ENCODE measurements at places on chromosomes 2 and 18.

DNA sequence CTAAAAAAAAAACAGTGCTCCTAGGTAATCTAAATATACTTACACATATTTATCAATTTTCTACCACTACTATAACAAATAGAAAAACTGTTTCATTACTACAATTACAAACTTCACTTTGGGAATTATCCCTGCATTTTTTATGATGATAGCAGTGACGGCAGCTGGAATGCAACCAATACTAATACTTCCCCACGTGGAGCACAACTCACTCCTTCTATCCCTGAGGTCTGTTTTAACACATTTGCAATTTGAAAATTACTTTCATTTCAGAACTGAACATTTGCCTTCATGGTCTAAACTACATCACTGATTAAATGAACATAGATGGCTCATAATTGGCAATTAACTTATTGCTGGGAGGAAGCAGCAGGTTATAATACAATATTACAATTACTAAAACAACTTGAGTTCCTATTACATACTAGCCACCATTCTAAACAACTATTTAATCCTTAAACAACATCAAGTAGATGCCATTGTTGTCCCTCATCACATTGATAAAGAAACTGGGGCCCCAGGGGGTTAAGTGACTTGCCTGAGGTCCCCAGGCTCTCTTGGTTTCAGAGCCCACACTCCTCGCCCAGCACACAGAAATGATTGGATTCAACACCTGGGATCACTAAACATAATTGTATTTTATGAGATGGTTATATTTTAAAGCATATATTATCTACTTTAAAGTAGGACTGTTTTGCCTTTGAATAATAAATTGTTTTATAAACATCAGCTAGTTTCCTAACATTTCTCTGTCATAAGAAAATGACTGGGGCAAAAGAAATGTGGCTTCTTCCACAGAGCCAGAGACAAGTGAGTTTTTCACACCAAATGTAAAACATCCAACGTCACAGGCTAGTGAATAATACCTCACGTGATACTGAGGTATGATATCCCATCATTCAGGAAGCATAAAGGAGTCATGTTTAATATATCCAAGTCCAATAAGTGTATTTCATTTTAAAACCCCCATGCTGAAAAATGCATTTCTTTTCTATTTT is 6.2 kb downstream of the COLEC12 start:
- no peak for DNase-seq

- no peak for DNase-seq
These were observed 23.8 kb upstream of the SLC20A1 start for GRCh38 chr2:112621790-112622527.

GRCh38 chr2:216664593-216665034 is 30.7 kb downstream of the IGFBP5 start:
- DNase-seq = no peak

DNA sequence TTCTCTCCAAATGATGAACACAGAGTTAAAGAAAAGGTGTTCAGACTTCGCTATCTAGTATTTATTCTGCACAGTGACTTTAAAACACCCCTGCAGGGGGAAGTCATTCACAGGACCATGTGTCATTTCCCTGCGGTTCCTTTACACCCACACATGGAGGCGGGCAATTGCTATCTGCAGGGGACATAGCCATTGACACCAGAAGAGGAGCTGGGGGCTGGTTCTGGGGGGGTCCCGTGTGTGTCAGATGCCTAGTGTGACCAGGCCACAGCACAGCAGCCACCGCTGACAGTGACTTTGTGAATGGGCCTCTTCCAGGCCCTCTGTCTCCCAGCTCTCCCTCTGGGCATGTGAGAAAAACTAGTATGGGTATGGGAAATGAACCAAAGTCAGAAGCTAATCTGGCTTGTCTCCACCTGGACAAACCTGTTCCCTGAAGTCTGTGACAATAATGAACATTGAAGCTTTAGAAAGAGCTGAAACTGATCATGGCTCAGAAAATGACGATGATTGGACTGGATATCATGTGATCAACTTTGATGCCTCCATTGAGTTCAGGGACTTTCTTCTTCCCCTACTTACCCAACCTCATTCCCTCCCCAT is 7.5 kb upstream of the GBX2 start:
- DNase-seq = no peak

GRCh38 chr2:60295636-60295962 is 257.9 kb downstream of the BCL11A start:
- DNase-seq = no peak

- DNase-seq = no peak
These were observed 2.9 kb downstream of the RNF149 start for GRCh38 chr2:101305492-101306078.

DNA sequence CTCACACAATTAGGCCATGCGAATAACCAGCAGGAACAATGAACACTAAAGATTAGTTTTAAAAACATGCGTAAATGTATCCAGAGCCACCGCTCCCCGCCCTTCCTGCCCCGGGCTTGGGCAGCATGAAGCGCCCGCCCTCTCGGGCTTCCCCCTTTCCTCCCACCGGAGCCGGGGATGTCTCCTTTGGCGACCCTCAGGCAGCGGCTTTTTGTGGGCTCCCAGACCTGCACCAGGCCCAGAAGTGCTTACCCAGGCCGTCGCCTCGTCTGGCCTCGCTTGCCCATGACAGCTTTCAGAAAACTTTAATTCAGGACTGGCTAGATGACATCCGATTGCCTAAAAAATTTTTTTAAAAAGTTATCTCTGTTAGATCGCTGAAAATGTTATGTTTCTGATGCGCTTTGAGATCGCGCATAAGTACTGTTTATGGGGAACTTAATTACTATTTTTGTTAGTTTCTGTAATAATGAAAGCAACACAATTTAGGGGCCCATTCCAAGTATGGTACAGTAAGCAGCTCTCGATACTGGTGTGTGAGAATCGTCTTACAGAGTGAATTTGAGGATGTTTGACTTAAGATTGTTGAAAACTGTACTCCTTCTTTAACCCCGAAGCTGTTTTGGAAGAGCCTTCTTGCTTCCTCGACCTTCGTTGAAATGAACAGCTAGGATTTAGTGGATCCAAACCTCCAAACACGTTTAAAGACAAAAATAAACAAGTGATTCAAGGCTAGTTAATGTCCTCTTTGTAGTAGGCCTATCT is 1.1 kb downstream of the MAP3K20 start:
- DNase-seq = no peak

- no peak for DNase-seq
These were observed 1.6 kb upstream of the MGAT4A start for GRCh38 chr2:98732430-98733051.

GRCh38 chr2:126856403-126856802 is 42.3 kb upstream of the TEX51 start:
- no peak for DNase-seq

- DNase-seq = peak; percentile 62
These were observed 56.1 kb downstream of the DYNAP start for GRCh38 chr18:54647176-54647575.

GRCh38 chr2:136254681-136255080 is 136.7 kb upstream of the CXCR4 start:
- no peak for DNase-seq

DNA sequence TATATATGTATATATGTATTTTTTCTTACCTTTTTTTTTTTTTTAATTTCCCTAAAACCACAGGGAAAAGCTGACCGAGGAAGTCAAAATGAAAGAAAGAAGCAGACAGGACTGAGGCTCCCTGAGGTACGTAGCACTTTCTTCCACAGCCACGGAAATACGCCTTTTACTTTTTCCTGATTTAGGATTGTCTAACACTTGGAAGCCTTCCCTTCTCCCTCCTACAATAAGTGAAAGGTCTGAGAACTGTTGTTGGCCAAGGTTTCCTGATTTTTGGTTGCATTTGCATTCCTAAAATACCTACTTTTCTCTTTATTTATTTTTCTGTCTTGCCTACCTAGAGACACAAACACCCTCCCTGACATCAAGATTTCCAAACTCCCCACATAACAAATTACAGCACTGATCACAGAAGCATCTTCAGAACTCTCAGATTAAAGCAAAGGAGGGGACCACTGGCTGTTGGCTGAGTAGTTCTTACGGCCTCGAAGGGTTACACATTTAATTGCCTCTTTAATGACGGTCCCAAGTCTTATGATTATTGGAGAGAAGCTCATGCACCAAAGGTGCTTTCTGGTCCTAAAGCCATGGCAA is 778.5 kb upstream of the FANCL start:
- no peak for DNase-seq

GRCh38 chr18:34661464-34662087 is 48.5 kb upstream of the DTNA start:
- DNase-seq = peak; percentile 51

Measured in AML-193 (cell line).